Epithelial cell of proximal tubule (primary cell): ENCODE measurements at places on chromosomes 13 and 19. TPM values are rescaled to one million over a fixed set of nuclear protein-coding genes. Genes with fewer than 3 reads are reported as not detected.

Gene DIAPH3
- total RNA-seq: 48.0 and 49.6 TPM in 2 replicates

Gene KIR2DL3
- not detected in 2 replicates for total RNA-seq

Gene SHISA2
- 159 and 170 TPM in 2 replicates for total RNA-seq

Gene PRSS57
- not detected in 2 replicates for total RNA-seq

Gene ZNF763
- 0.58 and 1.7 TPM in 2 replicates for total RNA-seq

Gene DAND5
- 0.06 and 0.07 TPM in 2 replicates for total RNA-seq

Gene POLR1G
- total RNA-seq: 14.5 and 30.7 TPM in 2 replicates

Gene LEUTX
- not detected in 2 replicates for total RNA-seq

Gene KCNJ14
- total RNA-seq: 0.06 and 0.07 TPM in 2 replicates

Gene SIGLEC14
- total RNA-seq: not detected in 2 replicates

Gene FCAR
- not detected in 2 replicates for total RNA-seq

Gene SMAD9
- total RNA-seq: 0.80 and 4.8 TPM in 2 replicates

Gene ZNF490
- 1.2 and 2.0 TPM in 2 replicates for total RNA-seq

Gene BEST2
- total RNA-seq: not detected in 2 replicates

Gene PPP1R13L
- 15.2 and 16.8 TPM in 2 replicates for total RNA-seq

Gene RB1
- total RNA-seq: 22.3 and 35.4 TPM in 2 replicates

Gene MCF2L
- total RNA-seq: 8.0 and 10.8 TPM in 2 replicates

Gene KLK2
- total RNA-seq: not detected in 2 replicates
